ENCODE measurements at places on chromosomes 3 and 15.

- no peak for DNase-seq
These were observed 16.2 kb downstream of the TIMP4 start for GRCh38 chr3:12142476-12142875.

DNA sequence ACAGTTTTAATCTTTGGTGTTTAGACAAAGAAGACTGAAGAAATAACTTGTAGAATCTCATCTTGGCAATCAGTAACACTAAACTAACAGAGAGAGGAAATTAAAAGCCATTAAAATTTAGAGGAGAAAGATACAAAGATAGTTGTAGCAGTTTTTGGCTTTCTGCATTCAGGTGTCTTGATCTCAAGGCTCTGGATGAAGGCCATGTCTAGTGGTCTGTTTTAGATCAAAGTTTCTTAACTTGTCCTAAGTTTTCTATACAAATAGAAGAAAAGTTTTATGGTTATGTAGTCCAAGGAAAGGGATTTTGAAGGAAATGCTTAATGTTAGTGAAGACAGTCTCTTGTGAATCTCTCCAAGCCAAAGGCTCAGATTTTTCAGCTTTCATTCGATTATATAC lies 222.9 kb downstream of the BCHE start:
- DNase-seq = no peak

- no peak for DNase-seq
These were observed 82.2 kb downstream of the CPN2 start for GRCh38 chr3:194268654-194269512.

DNA sequence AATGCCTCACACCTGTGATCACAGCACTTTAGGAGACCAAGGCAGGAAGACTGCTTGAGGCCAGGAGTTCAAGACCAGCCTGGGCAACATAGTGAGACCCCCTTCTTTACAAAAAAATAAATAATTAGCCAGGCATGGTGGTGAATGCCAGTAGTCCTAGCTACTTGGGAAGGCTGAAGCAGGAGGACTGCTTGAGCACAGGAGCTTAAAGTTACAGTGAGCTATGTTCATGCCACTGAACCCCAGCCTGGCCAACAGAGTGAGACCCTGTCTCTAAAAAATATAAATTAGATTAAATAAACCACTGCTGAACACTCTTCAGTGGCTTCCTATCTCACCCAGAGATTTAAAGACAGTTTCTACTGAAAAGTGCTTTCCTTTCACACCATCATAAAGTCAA lies 6.2 kb downstream of the IFT80 start:
- DNase-seq = no peak

DNA sequence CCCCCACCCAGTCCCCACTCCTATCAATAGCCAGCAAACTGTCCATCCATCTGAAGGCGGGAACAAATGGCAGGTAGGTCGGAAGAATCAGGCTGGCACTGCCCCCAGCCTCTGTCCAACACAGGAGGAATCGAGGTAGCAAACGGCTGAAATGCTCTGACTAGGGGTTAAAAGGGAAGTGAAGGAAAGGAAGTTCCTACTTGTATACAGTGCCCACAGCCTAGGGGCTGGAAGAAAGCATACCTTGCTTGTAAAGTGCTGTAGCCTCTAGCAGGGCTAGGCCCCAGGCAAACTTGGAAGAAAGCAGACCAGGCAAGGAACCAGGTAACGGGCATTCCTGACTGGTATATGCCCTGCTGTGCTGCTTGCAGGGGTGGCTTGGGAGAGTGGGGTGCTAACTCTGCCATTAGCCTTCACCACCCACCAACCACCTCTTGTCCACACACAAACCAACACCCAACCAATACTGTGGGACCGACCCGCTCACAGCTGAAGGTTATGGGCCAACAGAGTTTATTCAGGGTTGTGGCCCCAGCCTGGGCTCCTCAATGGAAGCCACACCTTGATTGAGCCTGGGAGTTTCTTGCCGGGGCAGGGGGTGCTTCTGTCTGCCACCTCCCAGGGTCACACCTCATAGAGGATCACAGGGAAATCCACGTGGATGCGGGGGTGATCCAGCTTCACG lies 2.4 kb downstream of the TUSC2 start:
- no peak for DNase-seq

DNA sequence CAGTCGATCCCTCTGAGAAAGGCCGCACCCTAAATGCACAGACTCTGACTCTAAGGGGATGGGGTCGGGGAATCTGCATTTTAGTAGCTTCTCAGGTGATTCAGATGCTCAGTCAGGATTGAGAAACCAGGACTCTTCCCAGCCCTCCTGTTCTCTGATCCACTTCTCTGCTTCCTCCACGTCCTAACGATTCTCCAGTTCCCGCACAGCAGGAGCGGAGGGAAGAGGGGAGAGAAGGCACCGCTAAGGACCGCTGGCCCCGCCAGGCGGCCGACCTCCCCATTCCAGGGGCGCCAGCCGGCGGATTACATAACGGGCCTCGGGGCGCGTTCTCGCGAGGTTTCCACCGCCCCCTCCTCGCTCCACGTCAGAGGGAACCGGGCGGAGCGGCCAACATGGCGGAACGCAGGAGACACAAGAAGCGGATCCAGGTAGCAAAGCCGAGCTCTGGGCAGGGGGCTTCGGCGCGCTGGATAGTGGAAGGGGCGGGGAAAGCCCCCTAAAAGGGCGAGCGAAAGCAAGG lies at the start of gene SEC62:
Gene SEC62 (plus strand): TSS at position 380 of the 523 bp plus-strand sequence. CDS start 16 bp downstream, at position 396.
- DNase-seq = peak; percentile 86

DNA sequence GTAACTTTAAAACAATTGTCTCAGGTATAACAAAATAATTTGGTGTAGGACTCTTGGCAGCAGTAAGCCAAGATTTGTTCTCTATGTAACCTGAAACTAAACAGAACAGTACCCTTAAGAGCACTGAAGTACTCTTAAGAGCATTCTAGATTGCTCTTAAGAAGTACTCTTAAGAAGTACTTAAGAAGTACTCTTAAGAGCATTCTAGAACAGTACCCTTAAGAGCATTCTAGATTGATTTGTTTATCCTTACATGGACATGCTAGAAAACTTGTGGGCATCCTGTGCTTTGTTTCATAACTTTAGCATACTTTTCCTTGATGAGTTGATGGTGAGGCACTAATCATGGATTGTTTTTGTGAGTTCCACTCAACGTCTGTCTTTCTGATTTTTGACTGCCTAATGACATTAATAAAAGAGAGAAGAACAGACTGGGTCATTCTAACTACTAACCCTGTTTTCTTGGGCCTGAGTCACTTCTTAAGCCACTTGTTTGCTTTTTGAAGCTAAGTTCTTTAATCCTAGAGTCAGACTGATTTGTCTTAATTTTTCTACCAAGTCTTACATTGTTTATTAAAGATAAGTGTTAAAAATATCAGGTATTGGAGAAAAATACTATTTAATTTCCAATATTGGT lies 57.2 kb upstream of the UTS2B start:
- DNase-seq = peak; percentile 31

- no peak for DNase-seq
These were observed 51.6 kb downstream of the ZNF621 start for GRCh38 chr3:40576396-40576795.

GRCh38 chr3:17092583-17092933 lies 207.8 kb downstream of the PLCL2 start:
- no peak for DNase-seq

DNA sequence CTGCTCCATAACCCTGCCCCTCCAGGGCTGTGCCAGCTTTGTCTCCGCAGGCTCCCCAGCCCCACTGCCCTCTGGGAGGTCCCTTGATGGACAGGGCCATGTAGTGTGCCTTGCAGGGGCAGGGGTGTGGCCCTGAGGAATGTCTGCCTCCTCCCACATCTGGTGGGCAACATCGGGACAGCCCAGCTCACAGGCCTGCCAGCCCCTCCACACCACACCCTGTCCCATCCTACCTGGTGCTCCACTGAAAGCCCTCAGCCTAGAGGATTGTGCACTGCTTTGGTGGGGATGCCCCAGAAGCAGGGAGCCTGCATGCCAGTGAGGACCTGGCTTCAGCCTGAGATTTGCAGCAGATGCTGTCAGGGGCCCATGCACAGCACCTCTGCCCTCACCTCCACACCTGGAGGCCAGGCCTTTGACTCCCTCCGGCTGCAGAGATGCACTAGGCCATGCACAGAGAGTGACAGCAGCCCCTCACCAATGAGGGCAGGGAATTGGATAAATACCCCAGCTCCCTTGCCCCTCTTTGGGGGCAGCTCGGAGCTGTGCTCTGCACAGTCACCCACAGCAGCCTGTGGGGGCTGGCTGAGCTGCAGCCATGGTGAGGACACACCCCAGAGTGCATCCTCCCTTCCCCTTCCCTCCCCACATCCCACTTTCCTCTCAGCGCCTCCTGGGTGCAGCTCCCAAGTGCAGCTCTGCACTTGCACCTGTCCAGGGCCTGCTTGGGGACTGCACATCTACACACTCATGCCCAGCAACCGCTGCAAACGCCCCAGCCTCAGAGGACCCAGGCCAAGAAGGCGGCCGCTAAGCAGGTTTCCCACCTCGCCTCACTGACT lies 2.7 kb downstream of the C3orf22 start:
- DNase-seq = no peak
